ENCODE measurements at places on chromosomes 6 and 20. TPM values are rescaled to one million over a fixed set of nuclear protein-coding genes. Genes with fewer than 3 reads are reported as not detected.

The EYA2 gene
- 17.2 TPM for total RNA-seq

The THBS2 gene
- 7.6 TPM for total RNA-seq

The PRPF6 gene
- 107 TPM for total RNA-seq

The VIP gene
- total RNA-seq, result 0.81 TPM

The DACT2 gene
- total RNA-seq, result 2.0 TPM

The SMPDL3A gene
- 3.9 TPM for total RNA-seq

The PSORS1C1 gene
- total RNA-seq, result 32.7 TPM

The C6orf132 gene
- total RNA-seq, result 1.3 TPM

The ARMC2 gene
- 51.4 TPM for total RNA-seq

The SLC22A2 gene
- total RNA-seq, result 0.24 TPM

The ASIP gene
- total RNA-seq, result 2.1 TPM

The TMEM217 gene
- 16.2 TPM for total RNA-seq

The HEBP2 gene
- total RNA-seq, result 12.8 TPM

The PTCHD4 gene
- 0.68 TPM for total RNA-seq

- no peaks in the 10 kb centered on the region for H3K36me3 ChIP-seq
- H3K27ac ChIP-seq, result no peak overlapping the region
- DNase-seq, result no peak
Observed at GRCh38 chr6:80454197-80454596, 347.7 kb downstream of the BCKDHB start.

DNA sequence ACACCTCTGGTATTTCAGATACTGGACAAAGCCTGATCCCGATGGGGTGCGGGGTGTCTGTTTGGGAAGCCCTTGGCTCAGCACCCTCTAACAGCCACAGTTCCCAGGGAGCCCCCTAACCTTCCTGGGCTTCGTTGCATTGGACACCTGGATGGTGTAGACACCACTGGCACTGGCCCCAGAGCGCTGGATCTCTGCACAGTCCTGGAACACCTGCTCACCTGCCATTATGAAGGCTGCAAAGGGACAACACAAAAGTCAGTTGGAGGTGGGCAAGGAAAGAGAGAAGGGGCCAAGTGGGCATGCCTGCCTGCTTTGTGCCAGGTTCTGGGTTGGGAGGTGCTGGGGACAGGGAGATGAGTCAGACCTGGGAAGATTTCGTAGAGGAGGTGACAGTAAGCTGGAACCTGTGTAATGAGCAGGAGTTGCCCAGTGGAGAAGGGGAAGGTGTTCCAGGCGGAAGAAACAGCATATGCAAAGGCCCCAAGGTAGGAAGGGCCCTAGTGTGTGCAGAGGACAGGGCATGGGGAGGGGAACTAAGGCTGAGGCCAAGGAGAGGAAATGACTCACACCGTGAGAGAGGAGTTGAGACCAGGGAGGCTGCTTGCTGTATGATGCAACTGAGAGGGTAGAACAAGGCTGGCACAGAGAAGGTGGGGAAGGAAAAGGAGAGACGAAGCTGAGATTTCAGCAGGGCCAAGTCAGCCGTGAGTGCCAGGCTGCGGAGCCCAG is 34.9 kb downstream of the ANGPT4 start:
- H3K27ac ChIP-seq, result no peak overlapping the region
- H3K4me1 ChIP-seq, result peaks cover 10% of the 10 kb centered on the region
- no peak for DNase-seq
- H3K36me3 ChIP-seq, result no peaks in the 10 kb centered on the region
- H3K27me3 ChIP-seq, result no peaks in the 10 kb centered on the region

GRCh38 chr6:169223006-169223405 is 30.6 kb downstream of the THBS2 start:
- H3K4me3 ChIP-seq, result no peak overlapping the region
- no peak overlapping the region for H3K27ac ChIP-seq
- H3K27me3 ChIP-seq, result no peaks in the 10 kb centered on the region
- no peaks in the 10 kb centered on the region for H3K36me3 ChIP-seq
- no peak for DNase-seq

DNA sequence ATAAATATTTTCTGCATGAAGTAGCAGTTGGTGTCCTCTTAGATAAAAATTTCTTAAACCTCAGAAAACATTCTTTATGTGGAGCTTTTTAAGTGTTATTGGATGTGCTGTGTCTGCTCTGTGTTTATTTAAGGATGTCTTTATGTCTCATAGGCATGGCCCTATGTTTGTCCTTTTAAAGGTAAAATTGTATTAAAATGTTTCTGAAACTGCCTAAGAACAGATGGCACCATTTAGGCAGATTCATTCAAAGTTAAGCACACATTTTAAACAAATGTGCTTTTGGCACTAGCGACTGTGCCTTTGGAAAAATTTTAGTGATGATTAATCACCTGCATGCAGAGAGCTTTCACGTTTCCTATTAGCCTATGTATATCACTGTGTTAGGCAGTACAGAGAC is 125.2 kb downstream of the KIF6 start:
- no peaks in the 10 kb centered on the region for H3K36me3 ChIP-seq
- H3K4me3 ChIP-seq, result no peak overlapping the region
- H3K4me1 ChIP-seq, result no peaks in the 10 kb centered on the region
- H3K27ac ChIP-seq, result no peak overlapping the region
- H3K27me3 ChIP-seq, result no peaks in the 10 kb centered on the region

- peaks cover 33% of the 10 kb centered on the region for H3K4me1 ChIP-seq
- H3K27ac ChIP-seq, result no peak overlapping the region
- no peak for DNase-seq
- no peak overlapping the region for H3K4me3 ChIP-seq
- H3K27me3 ChIP-seq, result no peaks in the 10 kb centered on the region
Observed at GRCh38 chr20:50541606-50542041, 31.4 kb downstream of the PTPN1 start.

- DNase-seq, result no peak
- H3K27ac ChIP-seq, result no peak overlapping the region
- no peaks in the 10 kb centered on the region for H3K4me1 ChIP-seq
- H3K36me3 ChIP-seq, result no peaks in the 10 kb centered on the region
- no peak overlapping the region for H3K4me3 ChIP-seq
- H3K27me3 ChIP-seq, result no peaks in the 10 kb centered on the region
Observed at GRCh38 chr6:104973404-104973803, 16.5 kb downstream of the LIN28B start.

DNA sequence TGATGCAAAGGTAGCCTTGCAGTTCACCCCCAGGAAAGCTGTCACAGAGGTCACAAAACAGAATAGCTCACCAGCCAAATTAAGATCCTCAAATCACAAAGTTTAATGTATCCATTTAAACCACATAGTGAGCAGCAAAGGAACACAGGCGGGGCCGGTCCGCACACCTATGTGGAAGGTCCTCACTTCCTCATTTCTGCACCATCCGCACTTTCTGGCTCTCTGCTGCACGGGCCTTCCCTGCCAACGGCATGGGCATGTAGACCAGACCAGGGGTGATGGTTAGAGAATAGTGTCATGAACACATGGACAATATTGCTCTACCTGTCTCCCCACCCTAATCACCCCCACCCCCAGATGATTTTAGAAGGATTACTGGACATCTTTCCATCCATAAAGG is 12.1 kb upstream of the TBXT start:
- no peaks in the 10 kb centered on the region for H3K36me3 ChIP-seq
- H3K4me3 ChIP-seq, result no peak overlapping the region
- H3K27me3 ChIP-seq, result no peaks in the 10 kb centered on the region
- H3K27ac ChIP-seq, result no peak overlapping the region

- H3K27ac ChIP-seq, result no peak overlapping the region
- H3K27me3 ChIP-seq, result no peaks in the 10 kb centered on the region
- H3K4me1 ChIP-seq, result no peaks in the 10 kb centered on the region
- no peak overlapping the region for H3K4me3 ChIP-seq
- no peaks in the 10 kb centered on the region for H3K36me3 ChIP-seq
Observed at GRCh38 chr6:145263778-145264211, 471.5 kb downstream of the EPM2A start.

GRCh38 chr20:57576002-57576401 is 15.1 kb downstream of the PCK1 start:
- no peak overlapping the region for H3K27ac ChIP-seq
- DNase-seq, result no peak
- no peaks in the 10 kb centered on the region for H3K27me3 ChIP-seq

DNA sequence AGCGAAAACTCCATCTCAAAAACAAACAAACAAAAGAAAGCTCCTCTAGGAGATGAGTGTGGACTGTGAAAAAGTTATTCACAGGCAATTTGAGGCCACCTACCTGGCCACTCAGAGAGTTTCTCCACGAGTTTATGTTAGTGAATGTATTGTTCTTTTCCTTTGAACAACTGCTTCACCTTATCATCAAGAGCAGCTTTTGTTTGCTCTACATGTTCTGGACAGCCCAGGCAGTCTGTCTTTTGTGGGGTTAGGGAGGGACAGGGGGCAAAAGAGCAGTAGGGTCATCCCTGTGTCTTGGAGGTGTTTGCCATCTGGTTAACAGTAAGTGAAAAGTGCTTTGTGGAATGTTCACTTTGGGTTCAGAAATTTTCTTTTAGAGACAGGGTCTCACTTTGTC is 8.0 kb downstream of the CASS4 start:
- H3K4me1 ChIP-seq, result peaks cover 8% of the 10 kb centered on the region
- no peaks in the 10 kb centered on the region for H3K36me3 ChIP-seq
- H3K27me3 ChIP-seq, result no peaks in the 10 kb centered on the region
- no peak for DNase-seq
- H3K27ac ChIP-seq, result peak overlapping the region; percentile 62

GRCh38 chr6:142372348-142372747 is 70.5 kb downstream of the ADGRG6 start:
- H3K4me3 ChIP-seq, result no peak overlapping the region
- H3K4me1 ChIP-seq, result no peaks in the 10 kb centered on the region
- no peak for DNase-seq
- H3K27me3 ChIP-seq, result no peaks in the 10 kb centered on the region

DNA sequence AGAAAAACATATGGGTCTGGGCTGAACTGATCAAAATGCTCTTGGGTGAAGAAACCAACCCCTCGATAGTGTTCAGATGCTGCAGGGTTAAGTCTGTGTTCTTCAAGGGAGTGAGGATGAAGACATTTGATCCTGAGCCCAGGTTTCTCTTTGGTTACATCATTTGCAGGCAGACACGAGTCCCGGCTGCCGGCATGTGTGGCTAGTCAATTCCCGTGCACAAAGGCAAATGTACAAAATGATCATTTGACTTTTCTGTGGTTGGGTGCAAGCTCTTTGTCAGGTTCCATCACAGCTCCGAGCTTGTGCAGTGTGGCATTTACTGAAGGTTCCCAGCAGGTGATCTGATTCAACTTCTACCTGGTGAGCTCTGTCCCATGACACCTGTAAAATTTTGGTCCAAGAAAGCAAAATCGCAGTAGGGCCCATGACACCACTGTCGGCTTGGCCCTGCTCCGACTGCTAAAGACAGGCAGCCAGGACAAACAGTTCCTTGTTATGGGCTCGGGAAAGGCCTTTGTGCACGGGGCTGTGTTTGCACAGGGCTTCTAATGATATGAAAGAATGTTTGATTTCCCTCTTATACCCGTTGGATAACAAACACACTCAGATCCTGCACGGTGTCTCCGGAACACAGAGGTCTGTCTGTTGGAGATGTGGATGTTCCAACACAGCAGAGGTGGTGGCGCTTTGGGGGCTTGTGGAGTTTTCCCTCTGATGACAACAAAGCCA is 46.9 kb downstream of the GJA10 start:
- DNase-seq, result peak; percentile 73
- H3K4me3 ChIP-seq, result no peak overlapping the region
- no peak overlapping the region for H3K27ac ChIP-seq
- H3K36me3 ChIP-seq, result no peaks in the 10 kb centered on the region
- H3K4me1 ChIP-seq, result no peaks in the 10 kb centered on the region
- no peaks in the 10 kb centered on the region for H3K27me3 ChIP-seq

DNA sequence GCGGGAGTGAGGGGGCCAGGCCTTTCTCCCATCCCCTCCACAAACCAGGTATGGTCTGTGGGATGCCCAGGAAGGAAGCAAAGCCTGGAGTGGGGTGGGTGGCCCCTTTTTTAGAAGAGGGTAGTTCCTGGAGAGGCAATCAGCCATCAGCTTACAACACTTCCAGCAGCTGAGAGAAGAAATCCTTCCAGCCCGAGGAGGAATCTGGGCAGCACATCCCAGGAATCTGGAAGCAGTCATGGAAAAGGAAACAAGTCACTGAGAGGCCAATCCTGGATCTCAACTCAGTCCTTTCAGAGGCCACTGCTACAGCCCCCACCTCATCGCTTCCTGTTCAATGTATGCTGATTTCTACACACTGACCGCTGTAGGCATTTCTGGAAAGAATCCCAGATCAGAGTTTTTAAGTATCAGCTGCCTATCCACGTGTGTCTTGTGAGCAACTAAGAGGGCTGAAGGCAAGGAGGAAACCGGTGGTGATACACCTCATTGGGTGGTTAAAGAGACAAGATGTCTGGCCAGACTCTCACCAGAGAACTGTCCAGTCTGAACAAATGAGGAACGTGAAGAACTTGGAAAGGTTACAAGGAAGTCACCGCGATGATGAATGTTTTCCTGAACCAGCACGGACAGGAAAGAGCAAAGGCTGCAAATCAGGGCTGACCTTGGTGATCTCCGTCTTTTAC is 92.9 kb upstream of the SHLD1 start:
- H3K4me1 ChIP-seq, result peaks cover 27% of the 10 kb centered on the region
- DNase-seq, result peak; percentile 27
- no peaks in the 10 kb centered on the region for H3K36me3 ChIP-seq
- H3K4me3 ChIP-seq, result no peak overlapping the region

DNA sequence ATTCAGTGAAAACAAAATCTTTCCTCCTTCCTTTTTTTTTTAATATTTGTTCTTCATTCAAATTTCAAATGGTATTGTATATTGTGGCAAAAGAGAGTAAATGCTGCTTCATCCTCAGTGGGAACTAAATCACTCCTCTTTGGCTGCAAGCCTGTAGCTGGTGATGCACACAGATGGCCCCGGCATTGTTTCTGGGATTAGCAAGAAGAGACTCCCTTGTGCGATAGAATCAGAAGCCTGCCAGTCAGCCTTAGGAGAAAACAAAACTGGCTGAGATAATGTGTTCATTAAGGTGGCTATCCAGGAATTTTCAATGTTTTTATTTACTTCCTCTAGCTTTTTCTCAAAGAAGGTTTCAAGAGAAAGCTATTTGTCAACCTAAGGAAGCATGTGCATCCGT is 20.7 kb upstream of the ELOVL2 start:
- H3K4me3 ChIP-seq, result no peak overlapping the region
- no peaks in the 10 kb centered on the region for H3K36me3 ChIP-seq
- no peak for DNase-seq
- no peak overlapping the region for H3K27ac ChIP-seq

DNA sequence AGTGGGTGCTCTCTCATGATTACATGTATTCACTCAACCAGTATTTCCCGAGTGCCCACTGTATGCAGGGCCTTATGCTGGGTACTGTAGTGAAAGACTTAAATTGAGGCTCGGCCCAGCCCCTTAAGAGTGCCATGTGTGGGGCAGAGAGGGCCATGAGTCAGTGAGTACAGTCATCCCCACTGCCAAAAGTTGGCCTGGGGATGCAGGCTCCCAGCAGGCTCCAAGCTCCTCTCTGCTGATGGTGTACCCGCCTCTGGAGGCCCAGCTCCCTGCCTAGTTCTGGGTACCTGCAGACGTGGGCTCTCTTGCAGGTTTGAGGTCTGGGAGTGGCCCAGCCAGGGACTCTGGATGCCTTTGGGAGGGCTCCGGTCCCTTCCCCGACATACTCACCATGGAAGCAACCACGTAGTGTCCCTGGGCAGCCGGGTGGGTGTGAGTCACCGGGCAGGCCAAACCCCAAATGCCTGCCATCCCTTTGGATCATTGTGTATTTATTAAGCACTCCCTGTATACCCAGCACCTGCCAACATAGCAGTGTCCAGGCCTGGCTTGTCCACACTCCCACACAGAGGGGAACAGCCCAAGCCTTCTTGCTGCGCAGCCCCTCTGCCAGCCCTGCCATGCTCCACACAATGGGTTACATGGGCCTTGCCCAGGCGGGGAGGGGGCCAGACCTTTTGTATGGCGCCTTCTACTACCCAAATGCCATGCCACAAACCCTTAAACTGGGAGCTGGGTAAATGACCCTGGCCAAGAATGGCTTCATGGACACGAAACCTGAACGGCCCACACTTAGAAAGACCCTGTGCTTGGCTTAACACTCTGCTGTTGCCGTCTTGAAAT is 153.6 kb downstream of the VEGFA start:
- H3K36me3 ChIP-seq, result no peaks in the 10 kb centered on the region
- no peak for DNase-seq
- no peak overlapping the region for H3K27ac ChIP-seq
- no peak overlapping the region for H3K4me3 ChIP-seq
- H3K4me1 ChIP-seq, result no peaks in the 10 kb centered on the region

Data from testis (tissue), 5 donors.